ENCODE measurements at places on chromosomes 7 and 10. TPM values are rescaled to one million over a fixed set of nuclear protein-coding genes. Genes with fewer than 3 reads are reported as not detected.

The ADAMTS14 gene
- total RNA-seq: 0.43 TPM

- DNase-seq: no peak
Observed at GRCh38 chr10:130637089-130637676, 501.0 kb downstream of the GLRX3 start.

DNA sequence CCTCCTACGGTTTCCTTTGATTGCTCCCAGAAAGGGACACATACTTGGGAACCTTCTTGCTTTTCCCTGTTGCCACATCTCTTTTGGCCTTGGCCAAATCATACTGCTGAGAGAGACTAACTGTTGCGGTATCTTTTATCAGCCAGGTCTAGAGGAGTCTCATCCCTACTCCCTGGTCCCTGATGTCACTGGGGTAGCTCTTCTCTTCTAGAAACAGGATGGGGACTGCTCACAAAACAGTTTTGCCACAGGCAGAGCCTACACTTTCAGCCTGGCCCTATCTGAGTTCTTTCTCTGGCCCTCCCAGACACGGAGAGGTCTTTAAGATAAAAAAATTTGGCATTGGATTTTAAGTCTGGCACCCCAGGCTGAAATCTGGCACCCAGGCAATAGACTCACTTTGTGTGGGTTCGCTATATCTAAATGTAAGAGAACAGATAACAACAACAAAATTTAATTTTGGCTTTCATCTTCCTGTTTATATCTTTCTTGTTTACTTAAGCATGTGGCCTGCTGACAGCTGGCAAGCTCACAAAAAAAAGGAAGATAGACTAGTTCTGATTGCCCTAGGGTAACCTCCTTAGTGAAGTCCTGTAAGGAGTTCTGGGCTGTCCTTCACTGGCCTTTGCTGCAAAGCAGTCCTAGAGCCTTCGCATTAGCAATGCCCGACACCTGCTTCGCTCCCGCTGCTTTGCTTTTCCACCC, 228.3 kb upstream of the NPVF start:
- DNase-seq: no peak

DNA sequence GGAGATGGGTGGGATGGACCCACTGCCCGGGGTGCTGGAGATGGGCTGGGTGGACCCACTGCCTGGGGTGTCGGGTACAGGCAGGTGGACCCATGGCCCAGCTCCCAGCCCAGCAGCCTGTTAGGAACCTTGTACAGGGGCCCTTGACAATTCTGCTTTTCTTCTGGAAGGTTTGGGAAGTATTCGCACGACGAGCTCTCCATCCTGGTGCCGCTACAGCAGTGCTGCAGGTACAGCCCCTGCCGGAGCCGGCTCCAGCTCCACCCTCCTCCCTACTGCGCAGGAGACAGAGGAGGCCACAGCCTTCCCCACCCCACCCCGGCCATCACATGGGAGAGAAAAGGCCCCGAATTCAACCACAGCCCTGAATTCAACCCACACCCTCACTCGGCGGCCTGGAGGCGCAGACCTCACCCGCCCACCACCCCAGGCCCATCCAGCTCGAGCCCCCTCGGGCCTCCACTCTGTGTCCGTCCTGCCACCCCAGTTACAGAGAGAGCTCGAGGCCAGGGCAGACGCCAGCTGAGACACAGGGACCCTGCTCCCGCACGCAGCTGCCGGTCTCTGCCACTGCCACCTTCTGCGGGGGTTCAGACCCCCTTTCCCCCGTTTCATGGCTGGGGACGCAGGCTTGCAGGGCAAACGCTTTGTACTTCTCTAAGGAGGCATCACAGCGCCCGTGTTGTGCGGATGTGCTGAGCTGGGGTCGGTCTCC, 31.3 kb upstream of the FOXL3 start:
- no peak for DNase-seq
